NCI-H774 (cell line): ENCODE measurements at places on chromosomes 5 and 9.

DNA sequence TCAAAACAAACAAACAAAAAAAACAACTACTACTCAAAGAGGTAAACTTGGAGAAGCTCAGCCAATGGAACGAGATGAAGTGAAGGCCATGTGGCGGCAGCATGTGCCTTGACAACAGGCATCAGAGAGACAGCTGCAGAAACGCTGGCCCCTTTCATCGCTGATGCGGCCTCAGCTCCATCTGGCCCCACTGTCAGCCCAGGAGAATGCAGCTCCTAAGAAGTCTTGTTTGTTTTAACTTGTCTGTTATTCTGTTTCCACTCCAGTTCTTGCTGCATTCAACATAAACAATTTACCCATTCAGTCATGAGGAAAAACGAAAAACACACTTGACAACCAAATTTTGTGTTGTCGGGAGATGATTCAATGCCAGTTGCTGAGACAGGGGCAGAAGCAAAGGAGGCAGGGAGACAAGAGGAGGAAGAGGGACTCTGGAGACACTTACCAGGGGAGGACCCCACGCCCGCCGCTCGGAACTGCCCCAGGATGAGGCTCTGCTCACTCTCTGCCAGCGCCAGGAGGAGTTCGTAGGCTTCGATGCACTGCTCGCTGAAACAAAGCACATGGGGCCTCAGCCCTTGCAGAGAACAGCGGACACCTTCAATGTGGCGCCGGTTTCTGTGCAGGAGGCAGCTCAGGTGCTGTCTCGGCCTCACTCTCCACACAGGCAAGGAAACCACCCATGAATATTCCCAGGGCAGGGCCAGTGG is 91.2 kb downstream of the DCP2 start:
- no peak for DNase-seq

GRCh38 chr9:112097712-112098688 is 77.1 kb downstream of the SUSD1 start:
- DNase-seq: peak; percentile 49

DNA sequence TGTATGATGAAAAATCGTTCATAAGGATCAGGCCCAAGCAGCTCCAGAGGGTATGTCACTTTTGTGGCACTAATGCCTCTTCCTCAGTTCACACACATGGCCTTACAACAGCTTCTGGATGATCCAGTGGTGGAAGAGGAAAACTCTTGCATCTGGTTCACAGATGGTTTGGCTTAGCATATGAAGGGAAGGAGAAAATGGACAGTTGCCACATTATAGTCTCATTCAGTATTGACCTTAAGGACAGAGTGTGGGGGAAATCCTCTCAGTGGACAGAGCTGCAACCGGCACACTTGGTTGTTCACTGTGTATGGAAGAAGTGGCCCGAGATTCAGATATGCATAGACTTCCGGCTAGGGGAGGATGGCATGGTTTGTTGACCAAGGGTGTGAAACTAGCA is 22.8 kb downstream of the C9orf57 start:
- no peak for DNase-seq

DNA sequence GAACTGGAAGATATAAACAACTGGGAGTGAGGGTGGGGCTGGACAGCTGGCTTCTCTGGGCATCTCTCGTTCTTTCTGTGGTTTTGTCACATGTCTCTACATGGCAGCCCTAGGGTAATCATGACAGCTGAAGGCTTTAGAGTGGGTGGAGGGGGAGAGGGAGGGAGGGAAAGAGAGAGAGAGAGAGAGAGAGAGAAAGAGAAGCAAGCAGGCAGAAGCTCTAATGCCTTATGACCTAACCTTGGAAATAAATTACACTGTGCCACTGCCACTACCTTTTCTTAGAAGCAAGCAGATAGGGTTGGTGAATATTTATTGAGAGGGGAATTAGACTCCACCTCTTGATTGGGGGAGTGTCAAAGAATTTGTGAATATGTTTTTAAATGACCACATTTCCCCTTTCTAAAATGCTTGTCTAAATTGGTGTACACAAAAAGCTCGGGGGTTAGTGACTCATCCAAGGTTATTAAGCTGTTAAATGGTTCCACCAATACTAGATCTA is 2.6 kb upstream of the DAPK1 start:
- DNase-seq: no peak

- no peak for DNase-seq
Observed at GRCh38 chr9:5265939-5266338, 34.7 kb downstream of the INSL4 start.

DNA sequence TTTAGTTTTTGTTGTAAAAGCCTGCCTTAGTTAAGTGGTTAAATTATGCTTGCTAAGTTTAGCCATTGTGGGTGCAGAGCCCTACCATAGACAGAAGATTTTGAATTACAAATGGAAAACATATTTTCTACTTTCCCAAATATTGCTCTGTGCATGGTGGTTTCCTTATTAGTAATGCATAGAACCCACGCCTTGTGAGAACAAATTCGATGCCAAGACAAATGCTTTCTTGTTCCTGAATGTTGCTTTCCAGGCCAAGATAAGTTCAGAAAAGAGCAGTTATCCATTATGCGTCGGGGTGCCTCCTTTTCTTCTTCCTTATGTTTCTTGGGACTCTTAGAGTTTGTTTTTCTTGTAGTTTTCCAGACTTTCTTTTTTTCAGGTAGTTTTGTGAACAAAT is 31.0 kb upstream of the GARNL3 start:
- no peak for DNase-seq

GRCh38 chr5:66810848-66811261 is 214.7 kb downstream of the MAST4 start:
- DNase-seq: no peak

DNA sequence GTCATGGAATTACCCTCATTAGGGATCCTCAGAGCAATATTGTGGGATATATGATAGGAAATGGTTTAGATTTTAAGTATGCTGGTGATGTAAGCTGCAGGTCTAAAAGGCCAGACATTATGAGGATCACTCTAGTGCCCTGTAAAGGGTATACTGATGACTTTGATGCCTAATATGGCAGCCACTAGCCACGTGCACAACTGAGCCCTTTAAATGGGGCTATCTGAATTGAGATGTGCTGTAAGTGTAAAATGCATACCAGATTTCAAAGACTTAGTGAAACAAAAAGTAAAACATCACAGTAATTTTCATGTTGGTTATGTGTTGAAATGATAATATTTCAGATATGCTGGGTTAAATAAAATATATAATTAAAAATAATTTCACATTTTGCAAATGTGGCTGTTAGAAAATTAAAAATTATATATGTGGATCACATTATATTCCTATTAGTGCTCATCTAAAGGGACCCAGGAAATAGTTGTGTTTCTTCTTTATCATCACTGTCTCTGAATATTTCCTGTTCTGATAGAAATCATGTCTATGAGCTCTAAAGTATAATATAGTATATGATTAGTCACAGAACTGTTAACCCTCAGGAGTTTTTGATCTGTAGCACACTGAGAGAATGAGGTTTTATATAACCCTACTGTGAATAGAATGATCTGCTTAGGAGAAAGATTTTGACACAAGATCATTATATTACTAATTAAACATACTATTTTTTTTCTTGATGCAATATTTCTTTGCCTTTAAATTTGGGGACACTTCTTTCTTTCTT is 50.1 kb downstream of the OSTF1 start:
- no peak for DNase-seq

DNA sequence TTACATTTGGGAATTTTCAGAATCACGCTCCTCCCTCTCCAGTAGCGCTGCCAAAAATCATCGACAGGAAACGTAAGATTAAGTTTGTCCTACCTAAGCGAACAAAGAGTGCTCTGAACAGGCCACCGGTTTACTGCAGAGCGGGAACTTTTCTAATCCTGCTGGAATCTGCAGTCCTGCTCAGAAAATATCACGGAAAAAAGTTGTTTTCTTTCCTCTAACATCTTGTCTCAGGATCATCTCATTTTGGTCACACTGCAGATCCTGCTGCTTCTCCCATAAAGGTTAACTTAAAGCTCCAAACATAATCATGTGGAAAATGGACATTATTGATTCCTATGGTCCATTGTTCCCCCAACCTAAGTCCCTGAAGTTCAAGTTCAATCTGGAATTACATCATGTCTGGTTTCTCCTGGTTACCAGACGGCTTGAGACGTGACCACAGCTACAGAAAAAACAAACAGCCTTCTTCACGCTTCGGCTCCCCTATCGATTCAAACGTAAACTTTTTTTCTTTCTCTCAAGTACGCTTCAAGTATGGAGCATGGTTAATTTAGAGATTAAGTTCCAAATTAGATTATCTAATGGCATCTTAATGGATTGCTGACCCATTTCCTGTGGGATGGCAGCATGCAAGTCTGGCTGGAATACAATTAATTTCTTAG is 217.6 kb downstream of the NFIB start:
- peak; percentile 81 for DNase-seq

- DNase-seq: no peak
Observed at GRCh38 chr5:110572729-110573128, 153.7 kb downstream of the TMEM232 start.

GRCh38 chr5:111511831-111512374 is 432 bp downstream of the STARD4 start:
- no peak for DNase-seq

GRCh38 chr5:86806206-86806605 is 188.5 kb downstream of the COX7C start:
- no peak for DNase-seq

DNA sequence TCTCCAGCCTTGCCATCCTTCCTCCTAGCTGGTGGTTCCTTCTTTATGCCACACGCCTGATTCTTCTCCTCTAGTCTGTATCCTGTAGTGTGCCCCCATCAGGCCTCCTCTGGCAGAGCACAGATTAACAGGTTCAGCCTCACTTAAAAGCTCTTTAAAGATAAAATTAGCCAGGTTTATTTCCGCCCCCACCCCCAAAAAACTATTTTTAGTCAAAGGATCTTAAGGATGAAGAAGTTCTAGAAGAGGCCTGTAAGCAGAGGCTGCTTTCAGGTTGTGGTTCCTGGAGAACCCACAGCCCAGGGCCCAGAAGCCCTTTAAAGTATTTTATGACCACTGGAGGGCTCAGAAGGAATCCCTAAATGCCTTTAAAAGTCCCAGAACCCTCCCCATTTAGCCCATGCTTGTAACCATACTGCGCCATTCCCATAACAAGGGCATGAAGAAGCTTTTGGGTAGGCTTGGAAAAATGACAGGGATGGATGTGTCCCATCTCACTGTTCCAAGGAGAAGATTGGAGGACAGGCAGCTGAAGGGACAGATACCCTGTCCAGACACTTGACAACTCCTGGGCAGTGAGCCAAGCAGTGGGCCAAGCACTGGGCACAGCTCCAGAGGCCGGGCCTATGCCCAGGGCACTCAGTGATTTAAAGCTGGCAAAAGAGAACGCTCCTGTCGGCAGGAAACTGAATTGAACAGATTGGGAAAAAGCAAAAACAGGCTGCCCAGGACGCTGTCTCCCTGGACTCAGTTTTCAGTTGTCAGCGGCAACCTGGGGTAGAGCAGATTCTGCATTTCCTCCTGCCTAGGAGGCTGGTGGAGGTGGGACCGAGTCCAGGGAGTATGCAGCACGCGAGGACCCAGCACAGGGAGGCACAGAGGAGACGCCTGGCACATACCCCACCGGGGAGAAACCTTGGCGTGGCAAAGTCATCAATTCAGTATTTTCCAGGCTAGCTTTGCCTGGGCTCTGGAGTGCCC is 106.3 kb upstream of the SSBP2 start:
- peak; percentile 80 for DNase-seq

DNA sequence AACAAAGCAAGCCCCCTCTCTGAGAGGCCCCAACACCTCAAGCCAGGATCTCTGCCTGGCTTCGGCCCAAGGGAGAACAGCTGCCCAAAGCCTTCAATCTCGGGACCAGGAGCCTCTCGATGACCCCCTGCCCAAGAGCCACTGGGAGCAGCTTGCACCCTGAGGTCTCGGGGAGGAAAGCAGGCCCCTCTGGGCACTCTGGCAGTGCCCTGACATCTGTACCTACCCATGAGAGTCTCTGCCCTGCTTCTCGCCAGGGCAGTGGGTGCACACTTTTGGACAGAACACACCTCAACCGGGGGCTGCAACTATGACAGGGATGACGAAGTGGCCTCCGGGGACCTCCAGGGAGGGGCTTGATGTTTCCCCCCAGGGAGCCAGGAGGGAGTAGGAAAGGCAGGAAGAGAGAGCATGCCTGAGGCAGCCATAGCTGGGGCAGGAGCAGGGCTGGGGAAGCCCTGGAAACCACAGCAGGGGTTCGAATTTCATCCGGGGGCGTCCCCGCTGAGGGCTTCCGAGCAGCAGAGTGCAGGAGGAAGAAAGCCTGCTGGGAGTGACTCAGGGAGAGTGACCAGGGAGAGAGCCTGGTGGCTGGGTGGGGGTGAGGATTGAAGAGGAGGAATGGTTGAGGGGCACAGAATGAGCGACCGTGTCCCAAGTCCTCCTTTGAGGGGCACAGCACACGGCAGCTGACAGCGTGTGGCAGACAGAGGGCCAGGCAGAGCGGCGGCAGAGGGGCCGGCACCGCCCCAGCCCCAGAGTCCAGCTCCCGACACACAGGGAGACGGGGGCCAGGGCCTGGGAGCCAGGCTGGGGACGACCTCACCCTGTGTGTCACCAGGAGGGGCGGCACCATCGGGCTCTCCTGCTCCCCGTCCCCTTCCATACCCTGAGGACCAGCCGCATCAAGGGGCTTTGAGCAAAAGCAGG is 1.8 kb downstream of the LPCAT1 start:
- DNase-seq: no peak

GRCh38 chr9:37969130-37969529 is 65.2 kb upstream of the SLC25A51 start:
- no peak for DNase-seq

GRCh38 chr9:92590377-92590776 is 54.6 kb upstream of the ECM2 start:
- DNase-seq: no peak

- peak; percentile 45 for DNase-seq
Observed at GRCh38 chr9:72396247-72397091, 31.5 kb upstream of the ZFAND5 start.

GRCh38 chr5:136065588-136065987 is 36.8 kb downstream of the TGFBI start:
- no peak for DNase-seq

- no peak for DNase-seq
Observed at GRCh38 chr5:170426149-170426767, 37.1 kb upstream of the KCNMB1 start.

GRCh38 chr5:138748630-138749081 is 4.6 kb upstream of the CTNNA1 start:
- no peak for DNase-seq
